ENCODE measurements at places on chromosomes 2 and 18.

GRCh38 chr18:61883547-61883946, 9.3 kb downstream of the RNF152 start:
- no peaks in the 10 kb centered on the region for H3K36me3 ChIP-seq
- H3K27me3 ChIP-seq = peaks cover 9% of the 10 kb centered on the region
- H3K27ac ChIP-seq = no peak overlapping the region
- no peak for DNase-seq

DNA sequence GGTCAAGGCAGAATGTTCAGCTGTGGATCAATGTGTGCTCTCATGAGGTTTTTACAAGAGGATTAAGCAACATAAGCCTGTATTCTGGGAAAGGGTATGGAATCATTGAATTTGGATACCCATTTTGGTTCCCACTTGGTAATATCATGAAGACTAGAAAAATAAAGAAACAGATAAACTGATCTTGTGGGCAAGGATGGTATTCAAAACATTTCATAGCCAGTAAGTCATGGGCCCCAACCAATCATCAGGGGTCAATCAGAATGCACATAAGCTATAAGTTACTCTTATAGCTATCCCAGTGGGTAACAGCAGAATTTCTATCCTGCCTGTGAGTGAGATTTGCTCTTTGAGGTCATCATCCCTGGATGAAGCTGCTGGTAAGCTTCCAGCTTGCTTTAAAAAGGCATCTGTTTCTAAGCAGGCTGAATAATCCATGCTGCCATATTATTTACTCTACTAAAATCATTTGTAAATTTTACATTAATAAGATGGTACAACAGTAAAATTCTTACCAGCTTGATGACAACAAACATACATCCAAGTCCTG, 291.2 kb downstream of the RAD51AP2 start:
- H3K4me3 ChIP-seq = no peak overlapping the region
- no peaks in the 10 kb centered on the region for H3K36me3 ChIP-seq
- no peak overlapping the region for H3K27ac ChIP-seq
- no peaks in the 10 kb centered on the region for H3K4me1 ChIP-seq

- no peaks in the 10 kb centered on the region for H3K27me3 ChIP-seq
These were observed 90.4 kb downstream of the MBD2 start for GRCh38 chr18:54134053-54134452.

DNA sequence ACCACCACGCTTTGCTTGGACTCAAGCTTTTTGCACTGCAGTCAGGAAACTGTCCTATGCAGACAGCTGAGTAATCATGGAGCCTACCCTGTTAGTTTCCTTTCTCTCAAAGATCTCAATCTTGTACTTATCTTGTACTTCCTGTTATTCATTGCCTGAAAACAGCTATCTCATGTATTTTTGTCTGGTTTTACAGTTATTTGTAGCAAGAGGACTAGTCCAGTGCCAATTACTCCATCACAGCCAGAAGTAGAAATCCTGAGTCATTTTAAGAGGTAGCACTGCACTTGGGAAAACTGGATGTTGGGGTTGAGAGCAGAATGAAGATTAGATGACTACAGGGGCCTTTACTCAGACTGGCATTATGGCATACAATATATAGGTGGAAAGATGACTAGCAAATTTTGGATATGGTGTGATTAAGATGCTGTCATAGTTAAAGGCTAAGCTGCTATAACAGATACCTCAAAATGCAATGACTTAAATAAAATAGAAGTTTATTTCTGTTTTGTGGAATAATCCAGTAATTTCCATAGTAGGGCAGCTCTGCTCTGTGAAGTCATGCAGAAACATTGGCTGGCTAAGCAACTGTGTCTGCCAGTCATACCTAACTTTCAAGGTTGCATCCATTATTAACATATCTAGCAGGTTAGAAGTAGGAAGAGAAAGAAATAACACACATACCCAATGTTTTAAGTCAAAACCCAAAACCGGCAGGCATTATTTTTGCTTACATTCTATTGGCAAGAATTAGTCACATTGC, 21.1 kb upstream of the CHMP3 start:
- no peaks in the 10 kb centered on the region for H3K27me3 ChIP-seq
- peaks cover 12% of the 10 kb centered on the region for H3K4me1 ChIP-seq
- DNase-seq = no peak
- H3K27ac ChIP-seq = peak overlapping the region; percentile 81
- H3K4me3 ChIP-seq = no peak overlapping the region

- peaks cover 78% of the 10 kb centered on the region for H3K4me1 ChIP-seq
- H3K36me3 ChIP-seq = no peaks in the 10 kb centered on the region
- H3K27me3 ChIP-seq = no peaks in the 10 kb centered on the region
- no peak for DNase-seq
- H3K4me3 ChIP-seq = no peak overlapping the region
These were observed 10.0 kb upstream of the AGFG1 start for GRCh38 chr2:227461811-227462461.

DNA sequence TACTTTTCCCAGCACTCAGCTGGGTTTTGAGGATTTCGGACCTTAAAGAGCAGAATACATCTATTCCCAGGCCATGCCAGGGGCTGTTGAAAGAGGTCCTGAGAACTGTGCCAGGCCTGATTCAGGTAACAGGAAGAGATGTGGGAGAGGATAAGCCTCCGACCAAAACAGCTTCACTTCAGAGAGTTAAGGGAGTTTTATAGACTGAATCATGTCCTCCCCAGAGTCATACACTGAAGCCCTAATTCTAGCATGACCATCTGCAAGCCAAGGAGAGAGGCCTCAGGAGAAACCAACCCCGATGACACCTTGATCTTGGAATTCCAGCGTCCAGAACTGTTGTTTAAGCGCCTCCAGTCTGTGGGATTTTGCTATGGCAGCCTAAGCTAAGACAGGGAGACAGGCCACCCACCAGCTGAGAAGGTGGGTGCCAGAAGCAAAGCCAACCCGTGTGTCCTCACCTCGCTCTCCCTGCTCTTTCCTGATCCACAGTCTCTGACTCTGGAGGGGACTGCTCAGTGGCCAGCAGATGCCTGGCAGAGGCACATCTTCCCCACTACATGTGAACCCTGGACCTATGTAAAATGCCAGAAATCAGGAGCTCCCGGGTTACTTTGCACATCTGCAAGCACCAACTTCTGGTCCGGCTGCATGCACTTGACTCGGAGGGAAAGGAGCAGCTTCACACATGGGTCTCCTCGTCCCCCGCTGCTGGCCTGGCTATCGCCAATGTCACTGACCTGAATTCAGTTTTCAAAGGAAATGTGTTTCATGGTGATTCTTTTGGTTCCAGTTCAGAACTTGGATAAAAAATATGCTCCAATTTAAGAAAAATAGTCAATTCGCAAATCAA, 116.8 kb upstream of the EPC2 start:
- peaks cover 86% of the 10 kb centered on the region for H3K4me1 ChIP-seq
- peak; percentile 47 for DNase-seq
- H3K4me3 ChIP-seq = peak overlapping the region; percentile 72
- H3K36me3 ChIP-seq = no peaks in the 10 kb centered on the region
